ENCODE measurements at places on chromosomes 12 and 14. TPM values are rescaled to one million over a fixed set of nuclear protein-coding genes. Genes with fewer than 3 reads are reported as not detected.

GRCh38 chr12:65741656-65742017 lies 82.6 kb upstream of the HMGA2 start:
- H3K4me1 ChIP-seq = no peaks in the 10 kb centered on the region
- H3K4me3 ChIP-seq = peak overlapping the region; percentile 33
- no peaks in the 10 kb centered on the region for H3K36me3 ChIP-seq
- no peak overlapping the region for H3K27ac ChIP-seq

C1QL4 gene
- not detected for polyA plus RNA-seq

GRCh38 chr12:31300341-31300740 lies 25.6 kb downstream of the SINHCAF start:
- H3K36me3 ChIP-seq = peaks cover 12% of the 10 kb centered on the region
- H3K27ac ChIP-seq = no peak overlapping the region
- peaks cover 9% of the 10 kb centered on the region for H3K4me1 ChIP-seq
- no peak overlapping the region for H3K4me3 ChIP-seq
- DNase-seq = no peak
- no peaks in the 10 kb centered on the region for H3K27me3 ChIP-seq

- H3K36me3 ChIP-seq = no peaks in the 10 kb centered on the region
- DNase-seq = peak; percentile 19
- H3K27me3 ChIP-seq = no peaks in the 10 kb centered on the region
- H3K27ac ChIP-seq = no peak overlapping the region
- no peak overlapping the region for H3K4me3 ChIP-seq
- H3K4me1 ChIP-seq = no peaks in the 10 kb centered on the region
Observed at GRCh38 chr12:123900871-123901376, 71.7 kb downstream of the CCDC92 start.

B4GALNT1 gene
- not detected for polyA plus RNA-seq

DNA sequence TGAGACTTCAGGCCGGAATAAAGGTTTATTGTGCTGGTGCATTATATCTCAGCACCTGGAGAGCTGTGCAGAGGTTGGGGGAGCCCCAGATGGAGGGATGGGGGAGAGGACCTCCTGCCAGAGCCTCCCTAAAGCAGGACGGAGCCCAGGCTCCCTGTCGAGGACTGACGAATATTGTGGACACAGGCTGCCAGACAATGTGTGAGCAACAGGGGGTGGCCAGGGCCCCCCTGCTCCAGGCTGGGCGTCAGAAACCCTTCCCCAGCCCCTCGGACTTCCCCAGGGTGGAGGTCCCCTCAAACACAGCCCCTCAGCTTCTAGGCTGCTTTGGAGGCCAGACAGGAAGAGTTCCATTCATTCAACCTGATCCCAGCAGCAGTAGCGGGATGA lies 8.0 kb downstream of the TMEM119 start:
- H3K4me1 ChIP-seq = no peaks in the 10 kb centered on the region
- H3K27ac ChIP-seq = no peak overlapping the region
- DNase-seq = no peak
- H3K27me3 ChIP-seq = no peaks in the 10 kb centered on the region
- no peaks in the 10 kb centered on the region for H3K36me3 ChIP-seq
- no peak overlapping the region for H3K4me3 ChIP-seq

OTX2 gene
- polyA plus RNA-seq = not detected

DNA sequence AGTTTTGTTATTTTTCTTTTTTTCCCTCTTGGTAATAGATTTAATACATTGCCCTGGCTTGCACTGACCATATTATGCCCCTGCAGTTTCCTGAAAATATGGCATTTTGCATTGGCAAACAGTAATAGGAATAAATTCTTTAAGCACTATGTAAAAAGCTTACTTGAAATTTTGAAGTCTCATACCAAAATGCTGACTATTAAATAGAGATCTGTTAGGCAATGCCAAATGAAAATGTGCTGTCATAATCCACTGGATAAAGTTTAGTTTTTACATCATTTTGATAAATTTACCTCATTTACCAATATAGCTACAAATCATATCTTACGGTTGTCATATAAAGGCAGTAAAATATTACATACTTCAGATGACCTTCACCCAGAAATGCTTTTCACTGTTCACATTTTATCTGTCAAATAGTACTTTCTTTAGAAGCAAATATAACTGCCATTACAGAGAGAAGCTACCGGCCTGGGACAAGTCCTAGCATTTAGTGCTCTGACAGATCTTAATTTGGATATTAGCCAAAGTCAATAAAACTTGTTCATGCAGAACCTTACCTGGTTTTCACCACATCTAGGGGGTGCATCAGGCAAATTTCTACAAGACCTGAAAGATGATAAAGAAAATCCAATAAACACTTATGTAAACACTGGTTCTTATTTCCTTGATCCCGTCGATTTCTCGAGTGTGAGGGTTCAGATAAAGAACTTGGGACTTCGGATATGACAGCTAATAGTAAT lies 212.9 kb downstream of the PAX9 start:
- H3K27ac ChIP-seq = no peak overlapping the region
- no peaks in the 10 kb centered on the region for H3K4me1 ChIP-seq
- H3K4me3 ChIP-seq = no peak overlapping the region
- no peaks in the 10 kb centered on the region for H3K27me3 ChIP-seq

DNA sequence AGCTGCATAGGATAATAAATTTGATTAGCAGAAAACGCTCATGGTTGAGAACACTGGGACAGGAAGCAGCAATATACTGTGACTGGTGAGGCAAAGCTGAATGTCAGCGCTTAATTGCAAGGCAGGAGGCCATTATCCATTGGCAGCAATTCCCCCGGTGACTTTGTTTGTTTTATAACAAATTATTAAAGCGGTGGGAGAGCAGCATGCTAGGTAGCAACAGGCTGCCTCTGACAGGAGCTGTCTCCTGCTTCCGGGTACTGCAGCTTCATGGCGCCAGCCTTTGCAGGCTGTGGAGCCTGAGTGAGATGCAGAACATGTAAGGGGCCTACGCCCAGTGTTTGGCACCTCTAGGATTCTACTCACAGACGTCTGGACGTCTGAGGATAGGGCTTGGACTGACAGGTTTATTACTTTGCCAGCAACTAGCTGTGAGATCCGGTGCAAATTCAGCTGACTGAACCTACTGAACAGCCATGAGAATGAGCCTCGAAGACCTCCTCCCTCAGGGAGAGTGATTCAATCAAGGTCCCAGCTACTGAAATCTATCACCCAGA lies 82.1 kb upstream of the SSTR1 start:
- no peak overlapping the region for H3K4me3 ChIP-seq
- DNase-seq = peak; percentile 29
- H3K27me3 ChIP-seq = no peaks in the 10 kb centered on the region
- H3K36me3 ChIP-seq = no peaks in the 10 kb centered on the region

MCRS1 gene
- 55.5 TPM for polyA plus RNA-seq

DNA sequence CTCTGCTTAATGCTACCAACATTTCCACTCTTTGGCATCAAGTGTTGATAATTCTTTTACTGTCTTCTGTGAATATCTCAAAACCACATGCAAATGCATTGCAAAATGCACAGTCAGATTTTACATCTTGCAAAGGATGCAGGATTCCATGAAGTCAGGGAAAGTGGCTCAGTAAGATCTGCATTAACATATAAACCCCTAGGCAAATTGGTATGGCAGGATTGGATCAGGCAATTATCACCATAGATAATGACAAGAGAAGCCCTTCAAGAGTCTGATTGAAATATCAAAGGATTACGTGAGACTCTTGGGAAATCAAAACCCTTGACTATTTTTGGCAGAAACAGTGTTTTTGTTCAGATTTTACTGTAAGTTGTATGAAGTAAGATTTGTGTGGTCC lies 71.0 kb downstream of the TMTC2 start:
- H3K4me3 ChIP-seq = no peak overlapping the region
- no peak for DNase-seq
- no peaks in the 10 kb centered on the region for H3K27me3 ChIP-seq
- no peaks in the 10 kb centered on the region for H3K36me3 ChIP-seq
- H3K27ac ChIP-seq = no peak overlapping the region

PLEKHG7 gene
- not detected for polyA plus RNA-seq

DNA sequence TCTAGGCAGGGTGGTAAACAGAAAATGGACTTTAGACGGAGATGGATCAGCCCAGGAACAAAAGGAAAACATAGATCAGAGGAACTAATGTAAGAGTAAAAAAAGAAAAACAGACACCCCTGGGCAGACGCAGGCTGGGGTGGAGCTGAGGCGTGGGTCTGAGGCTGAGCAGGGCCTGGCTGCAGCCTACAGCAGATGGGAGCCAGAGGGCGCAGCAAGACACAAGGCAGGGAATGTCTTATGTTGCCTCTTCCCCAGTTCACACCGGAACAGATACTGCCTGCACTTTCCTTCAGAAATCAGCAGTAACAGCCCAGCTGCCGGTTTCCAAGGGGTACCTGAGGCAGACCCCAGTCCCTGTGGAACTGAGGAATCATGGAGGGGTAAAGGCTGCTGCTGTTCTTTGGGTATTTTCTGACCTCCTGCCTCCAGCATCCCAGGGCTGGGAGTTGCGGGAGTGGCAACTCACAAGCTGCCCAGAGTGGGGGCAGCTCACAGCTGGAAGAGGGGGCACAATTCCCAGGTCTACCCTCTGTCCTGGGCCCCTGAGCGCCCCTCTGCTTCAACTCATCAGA lies 9.8 kb downstream of the ZNF605 start:
- no peaks in the 10 kb centered on the region for H3K27me3 ChIP-seq
- no peak overlapping the region for H3K27ac ChIP-seq
- no peak overlapping the region for H3K4me3 ChIP-seq

- no peak overlapping the region for H3K27ac ChIP-seq
- H3K36me3 ChIP-seq = no peaks in the 10 kb centered on the region
- no peaks in the 10 kb centered on the region for H3K4me1 ChIP-seq
- H3K4me3 ChIP-seq = no peak overlapping the region
- no peak for DNase-seq
- H3K27me3 ChIP-seq = no peaks in the 10 kb centered on the region
Observed at GRCh38 chr14:58839233-58839632, 201.5 kb downstream of the DACT1 start.

DNA sequence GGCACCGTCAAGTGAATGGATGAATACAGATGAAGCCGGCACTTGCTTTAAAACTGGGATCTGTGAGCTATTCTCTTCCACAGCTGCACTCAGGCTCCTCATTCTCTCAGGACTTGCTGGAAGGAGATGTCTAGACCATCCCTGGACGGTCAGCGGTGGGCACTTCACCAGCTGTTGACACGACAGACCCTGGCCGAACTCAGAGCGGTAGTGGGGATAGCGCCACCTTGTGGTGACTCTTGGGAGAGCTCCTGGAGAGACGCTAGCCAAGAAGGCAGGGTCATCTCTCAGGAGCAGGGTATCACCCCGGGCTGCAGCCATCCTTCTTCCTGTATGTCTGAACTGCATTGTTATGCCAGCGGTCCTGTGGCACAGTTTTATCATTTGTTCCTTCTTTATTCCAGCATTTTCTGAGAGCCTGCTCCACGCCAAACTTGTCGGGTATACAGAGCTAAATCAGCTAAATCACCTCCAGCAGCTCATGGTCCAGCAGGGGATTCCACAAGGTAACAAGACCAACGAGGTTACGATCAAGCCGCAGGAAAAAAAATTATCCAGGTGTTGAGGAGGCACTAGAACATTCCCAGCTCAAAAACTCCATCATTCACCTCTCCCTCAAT lies 10.0 kb downstream of the WNT1 start:
- H3K27ac ChIP-seq = no peak overlapping the region
- H3K4me1 ChIP-seq = no peaks in the 10 kb centered on the region
- H3K4me3 ChIP-seq = no peak overlapping the region
- H3K27me3 ChIP-seq = no peaks in the 10 kb centered on the region

DNA sequence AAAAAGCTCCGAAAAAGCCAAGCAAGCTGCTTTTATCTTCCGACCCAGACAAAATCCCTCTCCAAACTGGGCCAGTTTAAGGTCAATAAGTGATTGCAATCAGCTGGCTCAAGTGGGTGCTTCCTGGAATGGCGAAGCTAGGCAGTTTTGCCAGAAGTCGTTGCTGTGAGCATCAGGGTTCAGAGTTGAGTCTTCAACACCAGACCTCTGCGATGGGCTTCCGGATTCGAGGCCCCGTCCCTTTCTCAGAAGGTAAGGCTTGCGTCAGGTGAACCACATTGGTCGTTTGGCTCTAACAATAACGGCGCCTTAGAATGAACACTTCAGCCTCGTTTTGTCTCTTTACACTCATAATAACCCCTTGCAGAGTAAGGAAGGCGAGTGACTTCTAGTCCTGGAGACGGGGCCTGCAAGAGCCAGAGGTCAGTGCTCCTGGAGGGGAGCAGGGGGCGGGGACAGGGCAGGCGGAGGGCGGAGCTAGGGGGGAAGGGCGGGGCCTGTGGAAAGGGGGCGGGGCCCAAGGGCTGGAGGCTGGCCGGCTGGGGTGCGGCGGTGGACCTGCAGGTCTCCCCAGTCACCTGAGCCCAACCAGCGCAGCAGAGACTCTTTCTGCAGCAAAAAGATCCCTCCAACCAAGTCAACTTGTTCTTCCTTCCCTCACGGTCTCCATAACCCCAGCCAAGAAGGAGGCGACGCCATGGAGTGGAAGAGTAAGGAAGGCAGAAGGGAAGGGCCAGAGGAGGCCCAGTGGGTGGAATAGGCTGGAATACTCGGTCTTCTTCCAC lies 34.0 kb upstream of the NFYB start:
- DNase-seq = no peak
- no peaks in the 10 kb centered on the region for H3K36me3 ChIP-seq
- no peak overlapping the region for H3K27ac ChIP-seq
- no peaks in the 10 kb centered on the region for H3K27me3 ChIP-seq

VASH1 gene
- polyA plus RNA-seq = 0.54 TPM

RARG gene
- polyA plus RNA-seq = 17.2 TPM

DNA sequence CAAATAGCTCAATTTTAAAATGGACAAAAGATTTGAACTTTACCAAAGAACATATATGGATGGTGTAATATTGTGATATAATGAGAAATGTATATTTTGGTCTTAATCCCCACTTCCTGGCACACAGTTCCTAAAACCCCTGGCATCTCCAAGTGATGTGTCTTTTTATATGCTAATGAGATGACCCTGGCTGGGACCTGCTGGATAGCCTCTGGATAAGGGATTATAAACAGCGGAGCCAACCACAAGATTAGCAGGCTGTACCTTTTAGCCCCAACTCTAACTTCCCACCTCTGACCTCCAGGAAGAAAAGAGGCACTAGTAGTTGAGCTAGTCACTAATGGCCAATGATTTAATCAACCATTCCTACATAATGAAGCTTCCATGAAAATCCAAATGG lies 130.0 kb downstream of the DPF3 start:
- no peaks in the 10 kb centered on the region for H3K4me1 ChIP-seq
- H3K4me3 ChIP-seq = no peak overlapping the region
- DNase-seq = no peak

DNA sequence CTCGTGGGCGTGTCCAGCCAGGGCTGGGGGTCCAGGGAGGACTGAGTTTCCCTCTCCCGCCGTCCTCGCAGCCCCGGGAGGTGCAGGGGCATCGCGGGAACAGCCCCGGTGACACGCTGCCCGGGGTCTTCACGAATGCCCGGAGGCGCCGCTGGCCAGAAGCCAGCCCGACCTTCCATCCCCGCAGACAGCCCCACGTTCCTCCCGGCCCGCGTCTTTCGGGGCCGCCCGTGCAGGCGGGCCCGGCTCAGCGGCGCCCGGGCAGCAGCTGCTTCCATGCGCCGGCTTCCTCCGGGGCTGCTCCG lies 827 bp upstream of the TEDC1 start:
- no peaks in the 10 kb centered on the region for H3K36me3 ChIP-seq
- peak overlapping the region; percentile 85 for H3K4me3 ChIP-seq
- peak overlapping the region; percentile 100 for H3K27ac ChIP-seq
- no peak for DNase-seq
- H3K27me3 ChIP-seq = no peaks in the 10 kb centered on the region

- H3K4me3 ChIP-seq = no peak overlapping the region
- H3K27me3 ChIP-seq = no peaks in the 10 kb centered on the region
- DNase-seq = no peak
- no peaks in the 10 kb centered on the region for H3K36me3 ChIP-seq
- no peaks in the 10 kb centered on the region for H3K4me1 ChIP-seq
Observed at GRCh38 chr12:80811957-80812708, 95.4 kb downstream of the MYF5 start.

CD4 gene
- polyA plus RNA-seq = 576 TPM

All from naive thymus-derived CD4-positive, alpha-beta T cell (primary cell).